ENCODE measurements at places on chromosomes 6 and 20.

DNA sequence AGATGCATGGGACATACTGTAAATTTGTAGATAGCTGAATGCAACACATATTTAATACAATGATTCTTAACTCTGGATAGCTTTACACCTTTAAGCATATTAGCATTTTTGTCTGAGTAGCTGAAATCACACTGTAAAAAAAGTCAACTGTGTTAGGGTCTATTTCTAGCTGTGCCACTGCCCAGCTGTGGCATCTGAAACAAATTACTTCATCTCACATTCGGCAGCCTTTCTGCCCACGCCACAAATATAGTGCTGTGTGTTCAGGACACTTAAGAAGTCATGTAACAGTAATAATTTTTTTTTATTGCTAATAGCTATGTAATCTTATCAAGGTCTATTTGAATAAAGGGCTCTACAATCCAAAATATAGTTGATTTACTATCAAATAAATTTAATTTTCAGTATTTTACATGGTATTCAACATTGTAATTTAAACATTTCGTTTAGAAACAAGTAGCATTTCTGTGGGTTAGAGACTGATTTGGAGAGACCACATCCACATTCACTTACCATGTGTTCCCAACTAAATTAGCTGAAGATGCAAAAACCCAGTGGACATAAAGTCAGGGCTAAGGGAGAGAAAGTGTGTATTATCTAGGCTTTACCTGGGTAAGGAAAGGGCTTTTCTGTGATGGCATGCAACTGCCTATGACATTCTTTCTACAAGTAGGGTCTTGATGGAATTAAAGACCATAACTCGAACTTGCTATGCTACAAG, 276.7 kb downstream of the PLCB1 start:
- no peak for DNase-seq

DNA sequence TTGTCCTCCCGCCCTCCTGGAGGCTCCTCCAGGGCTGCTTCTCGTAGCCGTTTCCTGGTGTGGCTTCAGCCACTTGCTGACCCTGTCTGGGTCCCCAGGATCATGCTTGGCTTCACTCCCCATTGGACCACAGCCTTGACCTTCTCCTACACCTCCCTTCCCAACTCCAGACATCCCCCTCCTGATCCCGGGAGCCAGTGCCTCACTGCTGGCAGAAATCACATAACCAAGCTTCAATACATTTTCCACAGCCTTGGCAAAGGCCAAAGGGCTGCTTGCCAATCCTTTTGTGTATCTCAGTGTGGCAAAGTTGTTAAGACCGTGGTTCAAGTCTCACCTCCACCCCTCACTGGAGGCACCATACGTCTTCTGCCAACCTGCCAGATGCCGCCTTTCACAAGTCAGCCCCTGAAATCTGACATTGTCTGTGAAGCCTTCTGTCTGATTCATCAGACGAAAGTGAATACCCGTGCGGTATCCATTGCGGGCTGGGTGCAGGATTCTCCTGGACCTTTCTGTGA, 60.1 kb downstream of the PHACTR3 start:
- DNase-seq, result no peak

- no peak for DNase-seq
Measured at GRCh38 chr6:111980143-111980542, 73.8 kb upstream of the CCN6 start.

DNA sequence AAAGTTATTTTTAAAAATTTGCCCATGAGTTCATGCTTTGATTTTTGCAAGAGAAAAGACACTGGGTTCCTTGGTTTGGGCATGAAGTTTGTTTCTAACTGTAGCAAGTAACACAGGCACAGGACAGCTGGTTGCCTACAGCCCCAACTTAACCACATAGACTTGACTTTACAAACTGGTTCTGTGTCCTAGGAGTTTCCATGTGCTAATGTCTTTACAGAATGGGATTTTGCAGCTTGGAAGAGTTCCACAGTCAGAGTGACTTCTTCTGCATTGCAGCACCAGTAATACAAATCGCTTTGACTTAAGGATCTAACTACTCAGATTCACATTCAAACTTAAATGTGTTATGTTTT, 44.3 kb downstream of the OR2B2 start:
- no peak for DNase-seq

- DNase-seq, result no peak
Measured at GRCh38 chr6:149373511-149373910, 26.6 kb upstream of the SUMO4 start.

DNA sequence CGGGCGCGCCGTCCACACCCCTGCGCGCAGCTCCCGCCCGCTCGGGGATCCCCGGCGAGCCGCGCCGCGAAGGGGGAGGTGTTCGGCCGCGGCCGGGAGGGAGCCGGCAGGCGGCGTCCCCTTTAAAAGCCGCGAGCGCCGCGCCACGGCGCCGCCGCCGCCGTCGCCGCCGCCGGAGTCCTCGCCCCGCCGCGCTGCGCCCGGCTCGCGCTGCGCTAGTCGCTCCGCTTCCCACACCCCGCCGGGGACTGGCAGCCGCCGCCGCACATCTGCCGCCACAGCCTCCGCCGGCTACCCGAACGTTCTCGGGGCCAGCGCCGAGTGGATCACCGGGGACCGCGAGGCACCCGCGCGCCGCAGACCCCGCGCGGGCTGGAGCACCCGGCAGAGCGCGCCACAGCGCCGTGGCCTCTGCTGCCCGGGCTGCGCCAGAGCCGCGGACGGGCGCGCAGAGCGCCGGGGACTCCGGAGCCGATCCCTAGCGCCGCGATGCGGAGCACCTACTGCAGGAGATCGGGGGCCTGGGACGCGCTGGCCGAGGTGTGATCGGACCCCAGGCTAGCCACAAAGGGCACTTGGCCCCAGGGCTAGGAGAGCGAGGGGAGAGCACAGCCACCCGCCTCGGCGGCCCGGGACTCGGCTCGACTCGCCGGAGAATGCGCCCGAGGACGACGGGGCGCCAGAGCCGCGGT, at the start of gene BMP2:
BMP2 (plus strand) TSS at position 151 of the 692 bp plus-strand sequence. CDS start 2,441 bp downstream, outside the sequence.
- DNase-seq, result peak; percentile 72

GRCh38 chr6:111723412-111723970, 117.8 kb upstream of the TRAF3IP2 start:
- DNase-seq, result no peak

DNA sequence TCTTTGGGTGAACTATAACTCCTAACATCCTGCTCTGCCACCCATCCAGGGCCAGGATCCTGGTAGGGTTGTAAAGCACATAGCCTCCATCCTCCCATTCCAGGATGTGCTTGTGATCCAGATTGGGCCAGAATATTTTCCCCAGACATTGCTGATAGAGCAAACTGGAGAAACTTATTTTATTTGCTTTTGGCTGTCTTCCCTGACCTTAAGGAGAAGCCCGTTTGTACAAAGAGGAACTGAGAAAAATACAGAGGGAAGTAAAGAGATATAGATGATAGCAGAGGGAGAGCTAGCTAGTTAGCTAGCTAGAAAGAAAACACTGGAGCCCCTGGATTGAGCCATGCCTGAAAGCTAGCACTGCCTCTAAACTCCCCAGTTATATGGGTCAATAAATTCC, 9.0 kb upstream of the HDAC2 start:
- DNase-seq, result no peak

- DNase-seq, result no peak
Measured at GRCh38 chr6:149170564-149171452, 146.7 kb upstream of the TAB2 start.

DNA sequence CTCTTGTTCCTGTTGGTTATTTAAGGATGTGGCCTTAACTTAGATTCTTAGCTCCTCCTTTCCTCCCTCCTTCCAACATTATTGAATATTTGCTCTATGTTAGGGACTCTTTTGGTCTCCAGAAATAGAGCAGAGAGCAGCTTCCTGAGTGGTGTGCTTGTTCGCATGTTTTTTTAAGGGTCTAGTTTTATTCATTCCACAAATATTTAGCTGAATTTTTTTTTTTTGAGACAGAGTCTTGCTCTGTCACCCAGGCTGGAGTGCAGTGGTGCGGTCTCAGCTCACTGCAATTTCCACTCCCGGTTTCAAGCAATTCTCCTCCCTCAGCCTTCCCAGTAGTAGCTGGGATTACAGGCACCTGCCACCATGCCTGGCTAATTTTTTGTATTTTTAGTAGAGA, 169.2 kb downstream of the ZFAND3 start:
- DNase-seq, result no peak

DNA sequence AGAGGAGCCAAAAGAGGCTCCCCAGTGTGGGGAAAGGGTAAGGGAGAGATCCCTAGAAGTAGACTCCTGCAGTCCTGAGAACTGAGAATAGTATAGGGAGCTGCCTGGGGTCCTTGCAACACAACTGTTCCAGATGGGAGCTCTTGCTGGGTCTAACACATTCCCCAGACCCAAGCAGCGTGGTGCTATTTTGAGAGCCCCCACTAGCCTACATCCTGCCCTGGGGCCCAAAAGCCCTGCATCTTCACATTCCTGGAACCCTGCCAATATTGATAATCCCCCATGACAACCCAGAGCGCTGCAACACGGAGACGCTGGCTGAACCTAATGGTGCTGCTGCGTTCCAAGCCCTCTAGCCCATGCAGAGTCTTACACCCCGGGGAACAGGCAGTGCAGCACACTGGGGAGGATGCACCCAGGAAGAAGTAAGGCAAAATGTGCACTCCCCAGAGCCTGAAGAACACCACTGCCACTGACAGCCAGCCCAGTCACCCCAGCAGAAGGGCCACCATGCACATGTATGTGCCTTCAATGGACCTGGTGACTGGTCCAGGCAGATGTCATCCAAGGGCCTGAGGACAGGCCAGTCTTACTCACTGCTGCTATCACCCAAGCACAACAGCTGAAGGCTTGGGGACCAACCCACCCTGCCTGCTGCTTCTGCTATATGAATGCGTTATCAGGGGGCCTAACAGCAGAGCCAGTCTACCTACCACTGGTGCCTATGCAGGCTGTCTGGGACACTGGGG, 7.0 kb upstream of the RNF217 start:
- no peak for DNase-seq

DNA sequence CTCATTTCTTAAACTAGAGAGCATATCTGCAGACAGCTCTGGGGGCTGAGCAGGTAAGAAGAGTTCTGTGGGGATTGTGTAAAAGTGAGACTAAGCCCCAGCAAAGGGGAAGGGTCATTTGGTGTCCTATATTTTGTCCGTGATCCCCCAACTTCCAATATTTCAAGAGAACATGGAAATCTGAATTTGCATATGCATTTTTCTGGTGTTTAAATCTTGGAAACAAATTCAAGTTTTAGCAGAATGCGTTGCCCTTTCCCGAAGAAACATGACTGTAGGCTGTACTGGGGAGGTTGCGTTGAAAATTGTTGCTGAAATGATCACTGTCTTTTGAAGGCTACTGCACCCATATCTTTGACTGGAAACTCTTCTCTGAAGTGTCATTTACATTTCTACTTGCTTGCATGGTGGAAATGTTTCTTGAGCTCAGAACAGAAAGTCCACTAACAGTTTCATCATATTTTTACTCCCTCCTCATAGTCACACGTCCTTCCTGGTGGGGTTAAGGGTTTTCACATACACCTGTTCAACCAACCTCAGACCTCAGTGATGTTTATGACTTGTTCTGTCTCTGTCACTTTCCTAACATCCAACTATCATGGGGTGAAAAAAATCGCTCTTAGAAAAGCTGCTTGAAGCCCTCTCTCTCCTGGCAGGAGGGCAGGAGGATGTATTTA, 140.3 kb downstream of the BCAS1 start:
- DNase-seq, result no peak

GRCh38 chr6:142545147-142545546, 243.3 kb downstream of the ADGRG6 start:
- no peak for DNase-seq

GRCh38 chr6:108838101-108838717, 10.0 kb upstream of the ARMC2 start:
- no peak for DNase-seq

DNA sequence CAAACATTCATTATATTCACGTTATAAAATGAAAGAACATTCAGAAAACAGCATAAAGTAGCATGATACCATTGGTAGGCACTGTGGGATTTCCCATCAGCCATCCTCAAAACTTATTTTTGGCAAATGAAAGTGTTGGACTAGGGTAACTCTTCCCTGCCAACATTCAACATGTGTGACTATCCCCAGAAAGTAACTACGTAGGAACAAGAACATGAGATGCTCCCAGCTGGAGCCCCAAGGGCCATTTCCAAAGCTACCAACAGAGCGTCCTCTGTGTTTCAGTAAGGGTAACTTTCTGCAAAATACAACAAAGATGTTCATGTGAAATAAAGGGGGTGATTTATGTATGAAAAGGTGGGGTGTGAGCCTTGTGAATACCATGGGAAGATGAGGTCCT, 28.4 kb upstream of the PTPN1 start:
- DNase-seq, result no peak

GRCh38 chr20:50392138-50392866, 117.9 kb upstream of the PTPN1 start:
- no peak for DNase-seq

DNA sequence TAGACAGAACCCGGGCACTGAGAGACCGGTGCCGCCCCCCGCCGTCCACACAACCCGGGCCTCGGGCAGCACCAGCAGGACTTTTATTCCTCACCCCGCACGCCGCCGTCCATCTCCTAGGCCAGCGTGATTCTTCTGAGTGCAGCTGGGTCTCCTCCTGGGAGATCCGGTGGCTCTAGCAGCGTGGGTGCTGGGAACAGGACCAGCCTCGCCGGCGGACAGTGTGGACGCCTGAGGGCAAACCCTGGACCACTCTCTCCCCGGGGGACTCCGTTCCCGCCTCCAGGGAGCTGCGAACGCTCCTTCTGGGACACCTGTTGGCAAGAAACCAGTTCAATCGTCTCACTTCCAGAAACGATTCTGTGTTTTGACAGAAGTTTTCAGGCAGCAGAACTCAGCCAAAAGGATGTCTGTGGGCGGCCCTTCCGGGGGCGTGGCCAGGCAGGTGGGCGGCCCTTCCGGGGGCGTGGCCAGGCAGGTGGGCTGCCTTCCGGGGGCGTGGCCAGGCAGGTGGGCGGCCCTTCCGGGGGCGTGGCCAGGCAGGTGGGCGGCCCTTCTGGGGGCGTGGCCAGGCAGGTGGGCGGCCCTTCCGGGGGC, 130.7 kb downstream of the DLL1 start:
- peak; percentile 18 for DNase-seq

DNA sequence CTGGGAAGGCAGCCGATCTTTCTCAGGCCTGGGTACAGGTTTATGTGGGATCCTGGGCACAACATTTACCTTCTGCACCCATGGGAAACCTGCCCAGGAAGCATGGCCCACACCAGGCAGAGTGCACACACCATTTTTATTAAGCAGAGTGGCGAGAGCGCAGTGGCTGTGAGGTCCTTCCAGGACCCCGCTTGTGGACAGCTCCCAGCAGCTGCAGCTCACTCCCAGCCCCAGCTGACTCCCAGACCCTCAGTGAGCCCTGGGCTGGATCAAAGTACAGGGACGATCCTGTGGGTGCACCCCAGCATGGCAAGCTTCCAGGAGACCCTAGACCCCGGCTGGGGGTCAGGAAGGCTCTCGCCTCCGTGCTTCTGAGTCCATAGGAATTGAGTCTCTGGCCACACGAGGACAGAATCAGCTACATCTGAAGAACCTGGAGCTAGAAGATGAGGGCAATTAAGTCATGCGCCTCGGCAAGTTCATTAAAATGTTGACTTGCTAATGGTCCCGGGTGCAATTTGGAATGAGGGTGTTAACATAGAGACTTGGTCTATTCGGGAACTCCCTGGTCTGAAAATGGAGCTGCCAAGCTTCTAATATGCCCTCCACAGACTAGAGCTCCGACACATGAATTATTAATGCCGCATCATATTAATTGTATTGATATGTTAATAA, 65.4 kb upstream of the SLCO4A1 start:
- DNase-seq, result no peak
